Stimulated activated CD8-positive, alpha-beta memory T cell treated with anti-CD3 and anti-CD28 coated beads, Interleukin-15, amount 100 ng/mL, for 4 hours (primary cell): ENCODE measurements at places on chromosomes 3 and 15.

DNA sequence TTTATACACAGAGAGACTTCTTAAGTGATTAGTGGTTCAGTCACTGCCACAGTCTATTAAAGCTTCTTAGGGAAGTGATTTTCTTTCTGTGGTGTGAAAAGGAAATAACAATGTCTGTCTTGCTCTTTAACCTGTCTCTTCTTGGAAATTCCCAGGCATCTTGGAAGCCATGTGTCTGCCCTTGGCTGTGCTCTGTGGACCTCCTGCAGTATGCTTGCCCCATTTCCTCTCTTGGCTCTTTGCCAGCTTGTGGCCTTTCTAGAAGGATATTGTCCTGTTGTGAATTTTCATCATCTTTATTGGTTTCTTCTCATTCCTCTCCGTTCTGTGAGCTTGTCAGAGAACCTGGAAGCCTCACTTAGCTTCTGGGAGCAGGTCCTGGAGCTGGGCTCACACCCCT lies 338.4 kb upstream of the C2CD4B start:
- no peak for DNase-seq

DNA sequence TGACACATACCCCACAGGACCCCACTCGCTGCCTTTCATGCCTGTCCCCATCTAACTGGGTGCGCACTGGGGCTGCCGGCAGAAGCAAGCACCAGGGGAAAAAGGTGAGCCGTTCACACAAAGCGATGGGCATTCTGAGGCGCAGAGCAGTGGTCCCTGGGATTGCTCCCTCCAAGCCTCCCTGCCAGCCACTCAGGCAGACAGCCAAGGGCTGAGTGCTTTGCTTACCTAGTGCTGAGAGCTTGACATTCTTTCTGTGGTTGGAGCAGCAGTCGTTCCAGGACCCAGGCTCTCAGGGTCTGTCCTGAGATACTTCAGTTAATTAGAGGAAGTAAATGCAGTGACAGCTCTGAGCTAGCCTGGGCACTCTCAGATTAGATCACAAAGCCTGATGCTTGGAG lies 5.7 kb downstream of the ESYT3 start:
- no peak for DNase-seq

DNA sequence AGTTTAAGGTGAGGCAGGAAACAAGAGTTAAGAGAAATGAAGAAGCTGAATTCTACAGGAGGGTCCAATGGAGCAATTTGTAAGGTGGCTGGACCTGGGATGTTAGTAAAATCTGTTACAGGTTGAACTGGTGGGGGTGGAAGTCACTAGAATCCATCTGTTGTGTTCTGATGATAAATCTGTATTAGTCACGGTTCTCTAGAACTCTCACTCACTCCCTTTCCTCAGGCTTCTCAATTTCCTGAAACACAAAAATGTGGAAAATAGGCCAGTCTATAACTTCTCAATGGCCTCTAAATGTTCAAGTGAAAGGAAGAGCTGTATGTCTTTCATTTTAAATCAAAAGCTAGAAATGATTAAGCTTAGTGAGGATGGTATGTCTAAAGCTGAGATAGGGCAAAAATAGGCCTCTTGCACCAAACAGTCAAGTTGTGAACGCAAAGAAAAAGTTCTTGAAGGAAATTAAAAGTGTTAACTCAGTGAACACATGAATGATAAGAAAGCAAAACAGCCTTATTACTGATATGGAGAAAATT lies 180.2 kb upstream of the CBLB start:
- no peak for DNase-seq

DNA sequence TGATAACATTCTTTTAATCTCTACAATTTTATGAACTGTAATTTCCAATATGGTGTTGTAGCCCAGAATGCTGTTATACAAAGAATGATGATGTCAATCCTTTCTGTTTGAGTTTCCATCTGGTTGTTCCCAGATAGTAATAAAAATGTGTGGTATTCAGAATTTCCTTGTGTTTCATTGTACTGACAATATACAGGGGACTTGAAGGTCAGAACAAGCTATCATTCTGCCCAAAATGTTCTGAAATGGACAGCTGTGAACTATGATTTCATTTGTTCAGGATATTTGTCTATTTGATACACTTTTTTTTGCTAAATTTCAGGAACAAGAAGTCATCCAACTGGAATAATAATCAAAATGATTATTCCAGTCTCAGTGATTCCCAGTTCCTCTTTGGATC lies 40.8 kb downstream of the C3orf62 start:
- no peak for DNase-seq
